ENCODE measurements at places on chromosomes 3 and 15.

DNA sequence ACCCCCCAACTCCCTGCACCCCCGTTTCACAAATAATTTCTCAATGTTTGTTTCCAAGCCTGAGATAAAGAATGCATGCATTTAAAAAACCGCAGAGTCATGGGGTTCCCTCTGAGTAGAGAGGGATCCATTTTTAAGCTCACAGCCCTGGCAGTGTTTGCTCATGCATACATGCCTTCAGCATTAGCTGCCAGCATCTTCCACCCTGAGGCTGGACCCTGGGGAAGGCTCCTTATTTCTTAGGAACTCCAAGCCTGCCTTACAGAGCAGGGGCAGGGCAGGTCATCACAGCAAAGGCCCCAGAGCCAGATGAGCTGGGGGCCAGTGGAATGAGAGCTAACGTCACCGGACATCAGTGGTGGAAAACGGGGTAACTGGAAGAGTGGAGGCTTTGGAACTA, 31.3 kb downstream of the TLE3 start:
- peak; percentile 54 for DNase-seq

DNA sequence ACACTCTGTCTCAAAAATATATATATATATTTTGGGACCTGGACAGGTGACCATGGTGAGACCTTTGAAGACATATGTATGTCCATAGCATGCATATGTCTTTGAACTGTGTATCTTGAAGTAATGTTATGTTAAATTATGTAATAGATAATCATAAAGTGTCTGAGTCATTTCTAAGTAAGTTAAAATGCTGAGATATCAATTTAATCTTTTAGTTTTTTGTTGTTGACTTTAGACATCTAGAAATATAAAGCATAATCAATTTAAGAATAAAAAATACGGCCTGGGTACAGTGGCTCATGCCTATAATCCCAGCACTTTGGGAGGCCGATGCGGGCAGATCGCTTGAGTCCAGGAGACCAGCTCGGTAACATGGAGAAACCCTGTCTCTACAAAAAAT, 12.7 kb upstream of the SETD2 start:
- DNase-seq: no peak

GRCh38 chr3:154936196-154936595, 143.9 kb upstream of the MME start:
- no peak for DNase-seq

- no peak for DNase-seq
These were observed 130.4 kb upstream of the PLXNA1 start for GRCh38 chr3:126852511-126852910.

- no peak for DNase-seq
These were observed at the start of gene BHLHE40 for GRCh38 chr3:4979428-4980228. Gene BHLHE40, plus strand, starts transcription at chr3:4979437. Its CDS starts 282 bp downstream, at chr3:4979719.

- peak; percentile 62 for DNase-seq
These were observed 64.4 kb upstream of the PHLDB2 start for GRCh38 chr3:111794711-111795110.

GRCh38 chr3:77326586-77326985, 286.7 kb downstream of the ROBO2 start:
- DNase-seq: no peak

DNA sequence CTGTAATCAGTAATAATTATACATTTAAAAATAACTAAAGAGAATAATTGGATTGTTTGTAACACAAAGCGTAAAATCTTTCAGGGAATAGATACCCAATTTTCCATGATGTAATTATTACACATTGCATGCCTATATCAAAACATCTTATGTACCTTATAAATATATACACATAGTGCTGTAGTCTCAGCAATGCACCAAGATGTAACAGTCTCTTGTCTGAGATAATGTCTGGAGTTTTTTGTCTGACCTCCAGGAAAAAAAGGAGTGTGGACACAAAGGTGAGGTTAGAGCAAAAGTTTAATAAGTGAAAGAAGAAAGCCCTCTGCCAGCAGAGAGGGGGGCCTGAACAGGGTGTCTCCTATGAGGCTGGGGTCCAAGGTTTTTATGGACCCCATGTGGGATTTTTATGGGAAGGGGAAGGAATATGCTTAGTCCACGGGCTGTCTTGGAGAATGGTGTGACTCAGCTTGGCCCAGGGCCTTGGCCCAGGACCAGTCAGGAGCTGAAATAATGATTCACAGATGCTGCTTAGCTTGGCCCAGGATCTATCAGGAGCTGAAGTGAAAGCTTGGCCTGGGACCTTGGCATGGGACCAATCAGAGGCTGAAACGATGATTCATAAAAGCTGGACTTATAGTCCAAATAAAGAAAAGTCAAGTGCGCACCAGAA, 545.0 kb downstream of the ZPLD1 start:
- DNase-seq: peak; percentile 91

DNA sequence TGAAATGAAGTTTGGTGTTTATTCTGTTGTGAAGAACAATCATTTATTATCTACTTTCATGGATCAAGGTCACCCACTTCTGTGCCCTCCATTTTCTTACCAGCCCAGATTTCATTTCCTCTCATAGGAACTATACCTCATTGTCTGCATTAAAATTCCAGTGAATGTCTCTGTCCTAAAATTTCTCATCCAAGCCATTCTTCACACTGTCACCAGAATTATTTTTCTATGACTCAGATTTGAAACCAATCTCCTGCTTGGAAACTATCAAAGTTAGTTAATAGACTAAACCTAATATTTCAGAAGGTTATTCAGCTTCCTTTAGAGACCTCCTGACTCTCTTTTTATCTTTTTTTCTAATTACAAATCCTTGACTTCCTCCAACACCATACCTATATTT, 364.1 kb upstream of the CBLB start:
- DNase-seq: peak; percentile 63

GRCh38 chr3:16480861-16481545, 32.5 kb downstream of the RFTN1 start:
- peak; percentile 62 for DNase-seq

- peak; percentile 32 for DNase-seq
These were observed 371.5 kb upstream of the GOLIM4 start for GRCh38 chr3:168467115-168467714.

DNA sequence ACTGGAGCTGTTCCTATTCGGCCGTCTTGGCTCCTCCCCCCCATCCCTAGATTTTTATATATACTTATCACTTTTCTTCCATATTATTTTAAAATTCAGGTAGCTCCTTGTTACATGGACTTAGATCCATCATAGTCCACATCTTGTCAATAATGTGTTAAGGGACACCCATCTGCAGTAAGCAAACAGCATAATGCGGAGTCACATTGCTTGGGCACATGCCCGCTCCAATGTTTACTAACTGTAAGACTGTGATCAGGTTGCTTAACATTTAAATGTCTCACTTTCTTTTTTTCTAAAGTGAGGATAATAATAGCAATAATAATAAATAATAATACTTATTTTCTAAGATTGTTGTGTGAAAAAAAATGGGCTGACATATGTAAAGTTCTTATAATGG, 303.2 kb upstream of the SOX14 start:
- no peak for DNase-seq

GRCh38 chr15:85943151-85943550, 136.5 kb upstream of the AGBL1 start:
- DNase-seq: no peak

- no peak for DNase-seq
These were observed 37.0 kb downstream of the MINDY4B start for GRCh38 chr3:150868282-150868681.

DNA sequence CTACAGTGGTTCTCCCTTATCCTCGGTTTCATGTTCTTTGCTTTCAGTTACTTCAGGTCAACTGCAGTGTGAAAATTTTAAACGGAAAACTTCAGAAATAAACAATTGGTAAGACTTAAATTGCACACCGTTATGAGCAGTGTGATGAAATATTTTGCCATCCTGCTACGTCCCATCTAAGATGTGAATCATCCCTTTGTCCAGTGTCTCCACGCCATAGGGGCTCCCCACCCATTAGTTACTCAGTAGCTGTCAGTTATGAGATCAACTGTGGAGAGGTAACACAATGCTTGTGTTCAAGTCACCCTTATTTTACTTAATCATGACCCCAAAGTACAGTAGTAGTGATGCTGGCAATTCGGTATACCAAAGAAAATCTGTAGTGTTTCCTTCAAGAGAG, 47.4 kb downstream of the TJP1 start:
- DNase-seq: peak; percentile 69

- DNase-seq: no peak
These were observed 18.1 kb upstream of the ZBED2 start for GRCh38 chr3:111613294-111613693.

GRCh38 chr3:126304704-126305103, 52.5 kb downstream of the KLF15 start:
- no peak for DNase-seq

- DNase-seq: no peak
These were observed 96.1 kb downstream of the RSRC1 start for GRCh38 chr3:158205994-158206393.

- peak; percentile 36 for DNase-seq
These were observed 14.4 kb downstream of the AGTR1 start for GRCh38 chr3:148711981-148712666.

GRCh38 chr3:141303481-141304223, 64.7 kb upstream of the ZBTB38 start:
- peak; percentile 81 for DNase-seq

- no peak for DNase-seq
These were observed 112.5 kb downstream of the ADAMTS9 start for GRCh38 chr3:64575211-64575844.

GRCh38 chr15:90097475-90097874, 4.8 kb downstream of the IDH2 start:
- DNase-seq: no peak

DNA sequence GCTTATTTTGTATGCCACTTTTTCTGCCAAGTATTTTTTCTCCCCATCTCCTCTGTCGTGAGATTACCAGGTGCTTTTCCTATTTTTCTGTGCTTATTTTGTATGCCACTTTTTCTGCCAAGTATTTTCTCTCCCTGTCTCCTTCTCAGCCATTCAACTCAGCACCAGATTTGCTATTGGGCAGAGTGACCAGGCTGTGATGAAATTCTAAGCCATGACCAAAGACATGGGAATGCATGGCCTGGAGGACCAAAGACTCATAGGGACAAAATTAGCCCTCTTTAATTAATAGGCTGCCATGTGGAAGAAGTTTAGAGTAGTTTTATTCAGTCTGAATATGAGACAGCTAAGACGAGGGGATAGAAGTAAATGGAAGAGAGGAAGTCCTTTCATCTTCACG, 257.4 kb downstream of the SQOR start:
- DNase-seq: no peak

DNA sequence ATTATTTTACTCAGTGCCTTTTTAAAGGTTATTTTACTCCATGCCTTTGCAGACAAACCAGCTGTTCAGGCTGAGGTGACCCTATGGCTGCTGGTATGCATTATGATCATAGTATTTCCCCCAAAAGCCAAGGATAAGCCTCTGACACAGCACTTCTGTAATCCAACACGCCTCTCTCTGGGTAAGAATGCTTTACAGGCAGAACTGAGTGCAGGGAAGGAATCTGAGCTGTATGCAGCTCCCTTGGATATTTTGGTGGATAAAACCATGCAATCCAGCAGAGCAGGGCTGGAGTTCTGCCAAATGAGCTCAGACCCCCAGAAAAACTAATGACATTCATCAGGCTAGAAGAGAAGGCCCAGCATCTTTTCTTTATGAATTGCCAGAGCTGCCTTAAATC, 11.7 kb upstream of the MAP1A start:
- DNase-seq: peak; percentile 86

GRCh38 chr3:102106416-102107097, 257.2 kb downstream of the NFKBIZ start:
- DNase-seq: peak; percentile 41

- peak; percentile 94 for DNase-seq
These were observed 83.4 kb downstream of the FAM43A start for GRCh38 chr3:194769020-194769643.

- peak; percentile 26 for DNase-seq
These were observed 57.4 kb downstream of the ETFA start for GRCh38 chr15:76253691-76254473.

- peak; percentile 15 for DNase-seq
These were observed 47.8 kb downstream of the PCSK6 start for GRCh38 chr15:101441696-101442095.

GRCh38 chr3:195147649-195148080, 123.3 kb downstream of the XXYLT1 start:
- peak; percentile 17 for DNase-seq

GRCh38 chr3:102129760-102130608, 280.7 kb downstream of the NFKBIZ start:
- DNase-seq: peak; percentile 36

GRCh38 chr3:183819831-183820230, 5.5 kb downstream of the MAP6D1 start:
- DNase-seq: no peak
